ENCODE measurements at places on chromosomes 1 and 21.

DNA sequence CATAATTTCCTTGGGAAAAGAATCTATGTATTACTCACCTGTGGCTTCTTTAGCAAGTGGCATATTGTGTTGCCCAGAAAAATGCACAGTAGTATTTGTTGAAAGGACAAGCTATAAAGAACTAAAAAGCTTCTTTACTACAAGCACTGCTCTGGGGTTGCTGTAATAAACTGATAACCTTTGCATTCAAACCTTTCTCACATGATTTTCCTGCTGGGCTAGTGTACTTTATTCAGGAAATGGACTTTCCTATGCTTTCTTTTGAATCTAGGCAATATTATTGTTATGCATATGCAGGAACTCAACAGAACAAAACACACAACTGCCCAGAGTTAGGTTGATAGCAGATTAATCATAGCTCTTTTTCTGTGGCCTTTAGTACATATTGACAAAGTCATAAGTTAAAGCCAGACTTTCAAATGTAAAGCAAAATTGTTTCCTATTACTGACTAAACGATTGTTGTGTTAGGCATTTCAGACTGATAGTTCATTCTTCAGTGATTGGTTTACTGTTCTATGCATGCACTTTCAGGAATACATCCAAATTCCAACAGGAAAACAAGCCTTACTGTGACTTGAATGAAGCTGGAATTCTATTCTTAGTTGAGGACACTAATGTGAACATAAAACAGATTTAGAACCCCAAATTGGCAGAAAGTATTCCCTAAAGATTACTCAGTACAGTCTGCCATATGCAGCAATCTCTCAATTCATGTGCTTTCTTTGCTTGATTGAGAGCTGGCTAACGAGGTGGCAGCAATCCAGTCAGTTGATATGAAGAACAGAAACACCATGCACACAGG lies 564.3 kb upstream of the NEGR1 start:
- DNase-seq: no peak

- DNase-seq: no peak
Observed at GRCh38 chr21:37555672-37556261, 189.2 kb downstream of the DYRK1A start.

DNA sequence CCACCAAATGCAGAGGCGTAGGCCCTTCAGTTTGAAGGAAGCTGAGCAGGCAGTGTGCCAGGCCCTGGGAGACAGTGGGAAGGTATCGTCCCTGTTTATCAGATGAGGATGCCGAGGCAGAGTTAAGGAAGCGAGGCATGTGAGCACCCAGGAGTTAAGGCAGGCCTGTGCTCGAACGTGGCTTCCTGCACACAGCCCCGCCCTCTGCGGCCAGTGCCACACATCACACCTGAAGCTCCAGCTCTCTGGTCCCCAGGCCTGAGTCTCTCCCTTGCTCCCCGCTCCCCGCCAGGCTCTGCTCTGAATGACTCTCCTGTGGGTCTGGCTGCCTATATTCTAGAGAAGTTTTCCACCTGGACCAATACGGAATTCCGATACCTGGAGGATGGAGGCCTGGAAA lies 32.1 kb downstream of the EPHX1 start:
- DNase-seq: no peak

GRCh38 chr1:100868364-100868995 lies 26.2 kb downstream of the EXTL2 start:
- no peak for DNase-seq

DNA sequence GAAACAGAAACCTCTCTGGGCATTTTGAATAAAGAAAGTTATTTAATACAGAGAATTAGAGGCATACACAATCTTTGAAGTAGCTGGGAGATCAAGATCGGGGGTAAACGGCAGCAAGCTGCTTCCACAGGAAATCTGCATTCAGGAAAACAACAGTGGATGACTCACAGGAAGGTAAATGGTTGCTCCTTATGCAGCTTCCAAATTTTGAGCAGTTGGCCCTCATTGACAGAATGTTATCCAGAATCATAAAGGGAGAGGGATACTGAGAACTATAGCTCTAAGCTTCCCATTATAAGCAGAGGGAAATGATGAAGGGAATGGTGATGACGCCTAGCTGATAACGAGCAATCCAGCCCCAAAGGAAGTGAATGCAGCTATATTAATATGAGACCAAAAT lies 28.6 kb downstream of the ZMYND12 start:
- no peak for DNase-seq

GRCh38 chr1:50251702-50252101 lies 143.0 kb downstream of the ELAVL4 start:
- peak; percentile 89 for DNase-seq

- DNase-seq: no peak
Observed at GRCh38 chr1:15573477-15573876, 11.4 kb downstream of the AGMAT start.

Measured in NCI-H748 treated with DMSO at 0.1 percent for 48 hours (cell line).